ENCODE measurements at places on chromosomes 1 and 21.

GRCh38 chr1:230827081-230827681 lies 41.1 kb downstream of the C1orf198 start:
- no peak overlapping the region for H3K27ac ChIP-seq
- no peaks in the 10 kb centered on the region for H3K27me3 ChIP-seq

GRCh38 chr1:9278116-9278515 lies 14.6 kb upstream of the SPSB1 start:
- no peaks in the 10 kb centered on the region for H3K36me3 ChIP-seq
- no peaks in the 10 kb centered on the region for H3K27me3 ChIP-seq
- no peak for DNase-seq
- H3K27ac ChIP-seq: no peak overlapping the region
- H3K4me1 ChIP-seq: peaks cover 6% of the 10 kb centered on the region
- H3K4me3 ChIP-seq: no peak overlapping the region

GRCh38 chr1:43440358-43440757 lies 13.4 kb downstream of the HYI start:
- no peaks in the 10 kb centered on the region for H3K27me3 ChIP-seq
- H3K4me3 ChIP-seq: no peak overlapping the region
- DNase-seq: no peak
- H3K4me1 ChIP-seq: no peaks in the 10 kb centered on the region

GRCh38 chr1:20640183-20640597 lies 6.9 kb downstream of the PINK1 start:
- peak; percentile 81 for DNase-seq
- no peaks in the 10 kb centered on the region for H3K4me1 ChIP-seq
- no peaks in the 10 kb centered on the region for H3K36me3 ChIP-seq
- H3K27me3 ChIP-seq: no peaks in the 10 kb centered on the region
- no peak overlapping the region for H3K4me3 ChIP-seq

- peaks cover 13% of the 10 kb centered on the region for H3K36me3 ChIP-seq
- H3K4me1 ChIP-seq: no peaks in the 10 kb centered on the region
- H3K27ac ChIP-seq: no peak overlapping the region
- DNase-seq: no peak
- no peak overlapping the region for H3K4me3 ChIP-seq
Measured at GRCh38 chr1:145751491-145752037, 32.3 kb downstream of the CD160 start.

DNA sequence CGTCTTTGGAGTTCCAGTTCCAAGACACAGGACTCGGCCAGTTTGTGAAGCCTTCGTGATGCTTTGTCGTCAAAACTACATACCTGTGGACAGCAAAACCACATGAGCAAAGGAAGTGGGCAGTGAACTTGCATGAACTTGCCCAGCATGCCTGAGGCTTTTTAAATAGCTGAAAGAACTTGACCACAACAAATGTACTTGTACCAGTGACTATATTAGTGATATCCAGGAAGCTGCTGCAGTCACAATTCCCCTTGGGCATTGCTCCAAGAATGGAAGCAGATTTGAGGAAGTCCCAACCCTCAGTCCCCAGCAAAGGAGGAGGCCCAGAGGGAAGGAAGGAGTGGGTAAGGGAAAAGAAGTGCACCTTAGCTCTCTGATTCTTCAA lies 2.6 kb downstream of the FUCA1 start:
- H3K27ac ChIP-seq: no peak overlapping the region
- no peaks in the 10 kb centered on the region for H3K36me3 ChIP-seq
- no peak for DNase-seq
- H3K4me1 ChIP-seq: peaks cover 3% of the 10 kb centered on the region

GRCh38 chr1:224493269-224493668 lies 58.7 kb upstream of the WDR26 start:
- peaks cover 35% of the 10 kb centered on the region for H3K4me1 ChIP-seq
- no peak for DNase-seq
- 0 out of 2 replicates have a peak overlapping the region, but pooled peaks have one; percentile 33 for H3K27ac ChIP-seq
- H3K27me3 ChIP-seq: no peaks in the 10 kb centered on the region
- peaks cover 5% of the 10 kb centered on the region for H3K36me3 ChIP-seq

DNA sequence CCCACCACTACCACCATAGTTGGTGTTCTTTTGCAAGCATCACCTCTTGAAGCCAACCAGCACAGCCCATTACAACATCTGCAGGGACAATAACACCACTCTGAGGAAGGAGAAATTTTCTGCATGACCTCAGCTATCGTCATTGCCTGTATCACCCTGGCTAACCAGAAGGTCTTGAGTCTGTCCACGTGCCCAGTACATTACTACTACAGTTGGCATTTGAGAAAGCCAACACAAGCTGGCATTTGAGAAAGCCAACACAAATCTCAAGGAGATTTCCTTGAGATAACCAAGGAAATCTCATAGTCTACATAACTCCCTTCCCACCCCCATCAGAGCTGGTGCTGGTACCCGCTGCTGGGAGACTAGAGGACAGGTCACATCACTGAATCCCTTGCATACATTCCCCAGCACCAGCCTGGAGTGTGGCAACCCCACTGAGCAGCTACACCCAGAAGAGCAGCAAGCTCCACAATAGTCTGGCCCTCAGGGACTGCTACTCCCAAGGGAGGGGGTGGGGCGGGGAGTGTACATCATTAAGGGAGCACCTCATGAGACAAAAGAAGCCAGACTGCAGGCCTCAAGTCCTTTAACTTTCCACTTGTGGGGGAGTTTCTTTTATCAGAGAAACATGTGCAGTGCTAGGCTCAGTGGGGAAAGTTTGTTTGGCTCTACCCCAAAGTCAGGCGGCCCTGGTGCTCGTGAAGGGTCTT lies 46.0 kb upstream of the GUCA2A start:
- peaks cover 18% of the 10 kb centered on the region for H3K4me1 ChIP-seq
- no peak for DNase-seq
- H3K27ac ChIP-seq: no peak overlapping the region
- no peak overlapping the region for H3K4me3 ChIP-seq

DNA sequence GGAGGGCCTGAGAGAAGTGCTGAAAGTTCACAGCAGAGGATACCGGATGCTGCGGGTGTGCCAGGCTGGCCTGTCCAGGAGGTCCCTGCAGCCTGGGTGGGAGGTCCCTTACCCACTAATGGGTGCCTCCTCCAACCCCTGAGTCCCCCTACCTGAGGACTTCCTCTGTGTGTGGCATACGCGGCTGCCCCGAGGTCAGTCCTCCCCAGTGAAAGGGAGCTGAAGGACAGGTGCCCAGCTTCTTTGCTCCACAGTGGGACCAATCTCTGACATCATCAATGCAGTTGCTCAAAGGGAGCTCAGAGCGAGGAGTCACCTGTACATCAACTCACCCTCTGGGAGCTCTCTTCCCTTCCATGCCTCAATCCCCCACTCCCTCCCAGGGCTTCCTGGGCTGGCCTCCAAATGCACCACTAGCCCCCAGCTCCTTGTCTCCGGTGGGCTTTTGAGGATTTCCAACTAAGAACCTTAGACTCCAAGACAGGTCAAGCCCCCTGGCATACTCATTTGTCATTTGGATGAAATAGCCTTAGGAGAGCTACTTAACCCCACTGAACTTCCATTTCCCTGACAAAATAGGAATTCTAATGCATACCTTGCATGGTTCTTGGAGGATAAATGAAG lies 53.9 kb downstream of the PDE9A start:
- H3K27ac ChIP-seq: peak overlapping the region; percentile 78
- H3K4me3 ChIP-seq: no peak overlapping the region
- peaks cover 9% of the 10 kb centered on the region for H3K4me1 ChIP-seq
- no peaks in the 10 kb centered on the region for H3K27me3 ChIP-seq

DNA sequence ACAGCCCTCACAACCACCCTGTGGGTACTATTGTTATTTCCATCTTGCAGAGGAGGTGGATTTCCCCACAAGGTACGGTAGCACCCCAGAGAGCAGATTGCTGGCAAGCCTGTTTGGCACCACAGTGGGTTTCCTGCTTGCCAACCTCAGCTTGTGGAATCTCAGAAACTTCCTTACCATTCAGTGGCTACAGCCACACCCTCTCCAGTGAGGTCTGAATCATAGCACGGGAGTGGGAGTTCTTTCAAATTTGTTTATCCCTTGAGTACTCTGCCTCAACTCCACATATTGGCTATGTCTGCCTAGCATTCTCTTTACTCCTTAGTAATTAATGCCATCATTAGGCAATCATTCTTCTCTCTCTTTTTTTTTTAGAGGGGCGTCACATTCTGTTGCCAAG lies 162.1 kb downstream of the PTPRU start:
- no peak overlapping the region for H3K4me3 ChIP-seq
- no peaks in the 10 kb centered on the region for H3K4me1 ChIP-seq
- H3K36me3 ChIP-seq: no peaks in the 10 kb centered on the region
- H3K27ac ChIP-seq: no peak overlapping the region
- no peaks in the 10 kb centered on the region for H3K27me3 ChIP-seq
- no peak for DNase-seq

GRCh38 chr1:203280061-203280460 lies 25.3 kb upstream of the BTG2 start:
- no peak overlapping the region for H3K27ac ChIP-seq
- no peaks in the 10 kb centered on the region for H3K27me3 ChIP-seq
- H3K4me1 ChIP-seq: 0 out of 2 replicates have a peak, but pooled peaks cover 5% of the 10 kb centered on the region
- H3K4me3 ChIP-seq: no peak overlapping the region
- DNase-seq: no peak

DNA sequence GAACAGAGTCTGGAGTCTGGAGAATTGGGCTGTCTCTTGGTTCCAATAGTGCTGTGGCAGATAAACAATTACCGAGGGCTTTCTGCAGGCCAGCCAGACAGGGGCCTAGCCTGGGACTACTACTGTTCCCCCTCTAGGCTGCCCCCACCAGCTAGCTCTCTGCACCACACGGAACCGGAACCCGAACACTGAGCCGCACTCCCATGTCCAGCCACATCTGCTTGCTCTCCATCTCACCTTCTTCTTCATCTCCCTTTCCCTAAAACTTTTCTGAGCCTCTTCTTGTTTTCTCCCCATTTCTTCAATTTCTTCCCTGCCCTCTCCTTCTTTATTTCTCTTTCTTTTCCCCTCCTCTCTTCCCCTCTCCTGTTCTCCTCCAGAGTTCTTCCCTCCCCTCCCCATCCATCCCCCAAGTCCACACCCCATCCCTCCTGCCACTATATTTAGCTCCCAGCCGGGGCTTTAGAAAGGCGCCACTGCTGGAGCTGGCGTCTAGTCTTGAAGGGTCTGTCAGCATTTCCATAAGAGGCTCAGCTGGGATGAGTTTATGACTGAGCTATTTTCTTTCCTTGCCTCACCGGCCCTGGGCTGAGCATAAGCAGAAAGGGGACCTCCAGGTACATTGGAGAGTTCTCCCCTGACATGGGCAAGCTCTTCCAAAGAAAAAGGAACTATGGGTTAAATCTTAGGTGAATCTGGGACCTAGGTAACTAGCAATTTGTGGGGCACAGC lies 25.7 kb upstream of the ATP2B4 start:
- H3K4me1 ChIP-seq: peaks cover 12% of the 10 kb centered on the region
- H3K36me3 ChIP-seq: no peaks in the 10 kb centered on the region
- no peak for DNase-seq
- H3K27ac ChIP-seq: no peak overlapping the region

GRCh38 chr21:16514316-16514715 lies 784.5 kb downstream of the USP25 start:
- no peaks in the 10 kb centered on the region for H3K4me1 ChIP-seq
- H3K27ac ChIP-seq: no peak overlapping the region
- no peak overlapping the region for H3K4me3 ChIP-seq
- H3K27me3 ChIP-seq: no peaks in the 10 kb centered on the region
- 0 out of 2 replicates have a peak, but pooled peaks cover 4% of the 10 kb centered on the region for H3K36me3 ChIP-seq

DNA sequence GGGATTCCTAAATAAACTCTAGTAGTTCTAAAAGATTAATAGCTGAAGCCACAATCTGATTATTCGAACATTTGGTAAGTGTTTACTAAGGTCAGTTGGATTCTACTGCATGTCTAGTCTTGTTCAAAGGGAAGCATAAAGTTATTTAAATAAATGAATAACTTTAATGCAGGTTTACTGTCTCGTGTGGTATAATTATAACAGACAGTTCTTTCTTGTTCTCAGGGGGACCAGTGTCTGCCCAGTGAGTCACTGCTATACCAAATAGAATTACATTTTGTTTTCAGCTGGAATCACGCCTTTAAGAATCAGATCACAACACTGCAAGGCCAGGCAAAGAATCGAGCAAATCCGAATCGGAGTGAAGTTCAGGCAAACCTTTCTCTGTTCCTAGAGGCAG lies 45.1 kb downstream of the SMG7 start:
- peaks cover 10% of the 10 kb centered on the region for H3K36me3 ChIP-seq
- no peak for DNase-seq
- H3K4me1 ChIP-seq: peaks cover 11% of the 10 kb centered on the region
- H3K4me3 ChIP-seq: no peak overlapping the region
- 0 out of 2 replicates have a peak overlapping the region, but pooled peaks have one; percentile 10 for H3K27ac ChIP-seq

- peak; percentile 69 for DNase-seq
- H3K4me3 ChIP-seq: no peak overlapping the region
- no peaks in the 10 kb centered on the region for H3K36me3 ChIP-seq
- H3K27ac ChIP-seq: no peak overlapping the region
- peaks cover 12% of the 10 kb centered on the region for H3K4me1 ChIP-seq
Measured at GRCh38 chr1:19802269-19802668, 2.6 kb upstream of the TMCO4 start.

- no peak for DNase-seq
- no peaks in the 10 kb centered on the region for H3K4me1 ChIP-seq
- no peaks in the 10 kb centered on the region for H3K27me3 ChIP-seq
- no peaks in the 10 kb centered on the region for H3K36me3 ChIP-seq
- H3K27ac ChIP-seq: no peak overlapping the region
Measured at GRCh38 chr21:25456672-25457071, 150.6 kb downstream of the MRPL39 start.

DNA sequence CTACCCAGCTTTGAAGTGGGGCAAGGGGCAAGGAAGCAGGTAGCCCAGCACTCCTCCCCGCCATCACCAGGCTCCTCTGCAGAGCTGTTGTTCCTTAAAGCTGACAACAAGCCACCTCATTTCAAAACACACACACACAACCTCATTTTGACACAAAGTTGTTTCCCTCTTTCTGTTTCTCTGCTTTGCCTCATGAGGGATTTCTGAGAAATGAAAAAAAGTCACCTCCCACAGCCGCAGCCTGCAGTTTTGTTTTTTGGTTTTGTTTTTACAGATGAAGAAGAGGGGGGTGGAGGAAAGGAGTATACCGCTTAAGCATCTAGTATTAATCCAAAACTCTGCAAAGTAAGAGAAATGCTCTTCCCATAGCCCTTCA lies 12.1 kb downstream of the MCL1 start:
- H3K27me3 ChIP-seq: no peaks in the 10 kb centered on the region
- no peak for DNase-seq
- no peaks in the 10 kb centered on the region for H3K36me3 ChIP-seq
- peak overlapping the region; percentile 99 for H3K27ac ChIP-seq

GRCh38 chr21:45892916-45893739 lies 88.4 kb upstream of the COL6A1 start:
- H3K27ac ChIP-seq: no peak overlapping the region
- H3K27me3 ChIP-seq: no peaks in the 10 kb centered on the region
- no peak for DNase-seq
- no peaks in the 10 kb centered on the region for H3K4me1 ChIP-seq

DNA sequence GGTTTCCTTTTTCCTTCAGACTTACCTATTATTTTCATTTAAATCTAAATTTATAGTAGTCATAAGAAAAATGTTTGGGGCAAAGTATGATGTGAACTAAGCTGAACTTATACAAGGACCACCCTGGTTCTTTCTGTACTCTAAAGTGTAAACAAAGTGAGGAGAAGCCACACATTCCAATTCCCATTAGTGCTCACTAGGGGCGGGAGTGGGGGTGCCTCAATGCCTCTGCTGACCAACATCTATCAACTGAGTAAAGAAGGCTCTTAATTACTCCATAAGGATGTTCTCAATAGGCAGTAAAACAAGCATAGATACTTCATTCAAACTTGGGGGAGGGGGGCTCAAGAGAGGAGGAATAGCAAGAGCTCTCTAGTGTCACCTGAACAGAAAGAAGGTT lies 151.7 kb downstream of the CDC42BPA start:
- H3K27me3 ChIP-seq: no peaks in the 10 kb centered on the region
- H3K4me3 ChIP-seq: no peak overlapping the region
- H3K36me3 ChIP-seq: no peaks in the 10 kb centered on the region
- DNase-seq: peak; percentile 50
